ENCODE measurements at places on chromosomes 6 and 20.

GRCh38 chr20:58065508-58066361 is 162.7 kb downstream of the ANKRD60 start:
- DNase-seq = no peak

DNA sequence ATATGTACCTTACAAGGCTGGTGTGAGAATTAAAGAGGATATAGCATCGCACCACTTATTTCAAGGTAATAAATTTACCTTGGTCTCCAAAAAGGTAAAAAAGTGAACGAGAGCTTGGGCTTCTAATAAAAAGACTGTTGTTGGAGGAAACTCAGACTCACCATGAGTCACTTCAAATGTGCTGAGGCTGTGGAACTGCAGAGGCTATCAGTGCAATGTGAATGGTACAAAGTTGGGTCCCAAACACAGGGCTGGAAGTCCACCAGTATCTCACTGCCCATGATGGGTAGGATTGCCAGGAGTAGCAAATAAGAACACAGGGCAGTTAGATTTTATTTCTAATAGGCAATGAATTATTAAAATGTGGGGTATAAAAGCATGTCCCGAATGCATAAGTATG is 200.6 kb downstream of the MAFB start:
- no peak for DNase-seq

DNA sequence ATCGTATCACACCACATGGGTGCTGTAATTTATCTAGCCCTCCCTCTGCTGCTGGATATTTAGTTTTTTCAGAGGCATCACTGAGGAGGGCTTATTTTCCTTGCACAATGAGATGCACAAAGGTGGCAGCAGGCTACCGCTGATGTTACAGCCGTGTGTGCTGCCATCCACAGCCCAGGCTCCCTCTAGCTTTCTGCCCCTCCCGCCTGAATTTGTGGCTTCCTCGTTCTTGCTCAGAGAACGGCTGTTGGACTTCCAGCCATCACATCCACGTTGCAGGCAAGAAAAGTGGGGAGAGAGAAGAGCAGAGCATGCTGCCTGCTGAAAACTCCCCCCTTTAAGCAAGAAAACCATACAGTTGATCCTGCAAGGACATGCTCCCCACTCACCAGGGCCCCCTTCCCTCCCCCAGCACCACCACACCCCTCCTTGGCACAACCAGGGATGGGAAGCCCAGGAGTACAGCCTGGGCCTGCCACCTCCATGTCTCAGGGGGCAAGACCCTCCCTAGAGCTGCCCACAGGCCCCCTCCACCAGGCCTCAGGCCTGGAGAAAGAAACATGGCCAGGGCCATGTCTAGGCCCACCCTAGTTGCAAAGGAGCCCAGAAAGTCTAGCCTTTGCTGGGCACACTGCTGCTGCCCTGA is 102.6 kb downstream of the MRPL14 start:
- DNase-seq = no peak

- no peak for DNase-seq
Observed at GRCh38 chr6:5587648-5588047, 326.3 kb downstream of the FARS2 start.

- no peak for DNase-seq
Observed at GRCh38 chr6:114334237-114334636, 8.6 kb downstream of the HS3ST5 start.

DNA sequence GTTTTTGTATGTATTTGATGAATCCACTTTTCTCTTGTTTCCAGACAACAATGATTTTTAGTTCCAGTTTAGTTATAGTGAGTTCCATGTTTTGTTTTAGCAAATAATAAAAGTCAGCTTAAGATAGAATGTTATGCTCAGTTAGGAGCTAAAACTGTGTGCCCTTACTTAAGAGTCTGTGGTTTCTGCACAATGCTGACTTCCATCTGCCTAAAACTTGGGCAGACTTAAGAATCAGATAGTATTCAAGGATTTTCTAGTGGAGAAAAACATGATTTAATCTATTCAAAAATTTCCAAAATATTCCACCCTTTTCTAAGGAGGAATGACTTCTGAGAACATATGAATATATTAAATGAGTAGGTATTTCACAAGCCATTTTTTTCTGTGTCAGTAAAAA is 32.8 kb downstream of the LAMA4 start:
- no peak for DNase-seq

GRCh38 chr6:125197795-125198269 is 44.3 kb downstream of the TPD52L1 start:
- DNase-seq = no peak

- no peak for DNase-seq
Observed at GRCh38 chr6:87333591-87334181, 4.6 kb upstream of the GJB7 start.

- no peak for DNase-seq
Observed at GRCh38 chr20:1898482-1899240, 3.5 kb downstream of the SIRPA start.

DNA sequence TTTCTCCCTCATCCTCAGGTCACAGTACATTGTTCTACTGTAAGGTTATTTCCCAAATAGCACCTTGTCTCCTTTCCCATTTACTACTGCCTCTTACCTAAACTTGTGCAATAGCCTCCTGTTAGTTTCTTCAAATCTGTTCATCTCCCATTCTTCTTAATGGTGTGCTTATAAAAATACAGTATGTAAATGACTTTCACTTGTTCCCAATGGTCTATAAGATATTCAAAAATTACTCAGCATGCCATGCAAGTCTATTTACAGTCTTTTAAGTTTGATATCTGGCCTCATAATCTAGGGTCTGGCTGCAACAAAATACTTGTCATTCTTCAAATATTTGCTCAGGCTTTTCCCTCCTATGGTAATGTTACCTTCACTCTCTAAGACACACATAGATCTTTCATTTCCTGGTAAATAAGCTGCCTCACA is 31.5 kb upstream of the RHAG start:
- DNase-seq = no peak

DNA sequence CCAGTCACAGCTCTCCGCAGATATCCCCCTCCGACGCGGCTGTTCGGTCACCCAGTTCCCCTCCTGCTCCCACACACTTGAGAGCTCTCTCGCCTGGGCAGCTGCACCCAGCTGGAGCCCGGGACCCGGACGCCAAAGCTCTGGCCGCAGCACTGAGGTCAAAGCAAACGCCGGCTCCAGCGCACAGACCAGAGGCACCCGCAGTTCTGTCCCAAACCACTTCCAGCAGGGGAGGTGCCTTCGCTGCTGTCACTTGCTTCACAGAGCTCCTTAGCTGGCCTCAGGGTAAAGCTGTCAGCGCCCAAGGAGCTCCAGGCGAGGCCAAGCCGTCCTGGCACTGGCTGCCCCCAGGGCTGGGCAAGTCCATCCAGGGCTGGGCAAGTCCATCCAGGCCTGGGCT is 27.9 kb downstream of the SLC2A4RG start:
- no peak for DNase-seq

- no peak for DNase-seq
Observed at GRCh38 chr6:105880030-105880492, 206.1 kb upstream of the PRDM1 start.

DNA sequence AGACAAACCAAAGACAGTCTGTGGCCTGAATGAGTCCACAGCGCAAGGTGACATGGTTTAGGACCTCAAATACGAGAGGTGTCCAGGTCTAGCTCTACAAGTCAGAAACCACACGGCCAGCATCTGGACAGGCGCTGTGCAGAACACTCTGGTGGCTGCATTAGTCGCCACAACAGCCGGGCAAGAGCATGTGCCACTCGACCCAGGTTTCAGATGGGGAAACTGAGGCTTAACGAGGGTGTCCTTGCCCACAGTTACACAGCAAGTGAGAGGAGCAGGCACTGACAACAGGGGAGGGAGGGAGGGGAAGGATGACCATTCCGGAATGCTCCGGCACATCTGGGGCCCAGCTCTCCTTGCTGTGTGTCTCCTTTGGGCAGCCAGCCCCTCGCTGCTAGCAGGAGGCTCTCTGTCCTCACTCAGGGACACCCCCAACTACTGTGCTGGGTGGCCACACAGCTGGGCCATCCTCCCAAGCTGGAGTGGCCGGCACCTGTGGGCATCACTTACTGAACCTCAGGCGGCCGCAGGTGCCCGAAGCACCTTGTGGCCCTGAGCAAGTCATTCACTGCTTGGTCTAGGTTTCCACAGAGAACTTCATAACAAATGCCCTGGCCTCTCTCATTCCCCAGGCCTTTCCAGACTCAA is 6.6 kb downstream of the DLL1 start:
- no peak for DNase-seq

DNA sequence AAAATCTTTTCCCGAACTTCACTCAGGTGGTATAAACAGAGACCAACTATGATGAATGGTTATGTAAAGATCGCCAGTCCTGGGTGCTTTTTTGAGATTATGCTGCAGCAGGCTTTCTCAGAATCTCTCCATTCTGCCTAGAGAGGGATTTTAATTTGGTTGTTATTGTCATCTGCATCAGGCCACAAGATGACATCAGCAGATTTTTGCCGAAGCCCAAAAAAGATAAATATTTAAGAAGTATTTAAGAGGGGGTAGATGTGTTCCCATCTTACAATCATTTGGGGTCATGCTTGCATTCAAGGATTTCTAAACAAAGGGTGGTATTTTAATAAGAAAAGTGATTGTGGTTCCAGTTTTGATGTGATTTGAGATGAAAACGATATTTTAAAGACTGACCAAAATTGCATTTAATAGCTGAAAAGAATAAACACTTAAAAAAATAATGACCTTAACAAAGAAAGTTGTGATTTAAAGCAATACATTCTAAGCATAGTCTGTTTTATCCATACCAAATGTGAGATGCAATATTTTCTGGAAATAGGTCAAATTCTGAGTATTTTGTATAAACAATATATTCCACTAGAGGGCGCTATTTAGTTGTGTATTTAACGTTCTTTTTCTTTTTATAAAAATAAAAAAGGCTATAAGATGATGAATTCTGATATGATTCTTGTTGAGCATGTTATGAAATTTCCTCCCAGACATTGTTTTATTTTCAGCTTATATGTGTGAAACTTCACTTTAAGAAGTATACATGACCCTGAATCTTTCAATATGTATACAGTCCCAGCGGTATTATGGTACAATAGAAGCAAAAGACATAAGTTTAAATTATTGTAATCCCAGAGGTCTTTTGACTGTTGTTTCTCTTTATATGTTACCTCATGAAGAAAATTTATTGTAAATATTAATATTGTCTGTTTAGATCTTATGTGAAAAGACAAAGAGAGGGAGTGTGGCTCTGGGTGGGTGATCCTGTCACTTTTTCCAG is 51.0 kb upstream of the ZFP64 start:
- DNase-seq = no peak

DNA sequence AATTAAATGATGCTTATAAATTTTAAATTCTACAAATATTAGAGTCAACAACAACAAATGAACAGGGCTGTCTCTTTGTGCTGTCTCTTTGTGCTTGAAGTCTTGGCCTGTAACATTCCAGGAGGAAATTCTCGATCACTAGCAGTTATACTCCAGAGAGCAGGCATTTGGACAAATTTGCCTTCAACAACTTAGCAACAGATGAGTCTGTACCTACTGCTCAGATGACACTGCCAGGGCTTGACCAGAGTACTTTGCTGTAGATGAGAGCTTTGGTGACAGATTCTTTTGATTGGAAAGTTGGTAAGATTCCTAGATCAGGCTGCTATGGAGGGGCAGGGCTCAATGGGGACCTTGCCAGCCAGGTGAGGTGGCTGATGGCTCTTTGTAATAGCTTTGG is 217.2 kb downstream of the GRM1 start:
- DNase-seq = no peak

DNA sequence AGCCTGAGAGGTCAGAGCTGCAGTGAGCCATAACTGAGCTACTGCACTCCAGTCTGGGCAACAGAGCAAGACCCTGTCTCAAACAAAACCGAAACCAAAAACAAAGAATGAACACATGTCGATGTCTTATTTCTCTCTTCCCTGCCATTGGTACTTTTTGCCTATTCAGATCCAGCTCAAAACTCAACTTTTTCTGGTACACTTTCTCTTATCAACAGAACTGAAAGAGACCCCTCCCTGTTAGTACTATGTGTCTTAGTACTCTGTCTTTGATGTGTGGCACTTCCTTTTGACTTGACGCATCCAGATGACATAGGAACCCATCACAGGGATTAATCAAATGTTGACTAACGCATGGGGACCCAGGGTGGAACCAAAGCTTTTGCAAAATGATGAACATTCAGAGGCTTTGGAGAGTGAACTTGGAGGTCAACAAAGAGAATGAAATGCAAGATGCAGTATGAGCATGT is 44.8 kb downstream of the AKAP12 start:
- DNase-seq = no peak

GRCh38 chr6:112591329-112591728 is 244.2 kb downstream of the RFPL4B start:
- DNase-seq = no peak

- DNase-seq = no peak
Observed at GRCh38 chr6:130620338-130620781, 206.8 kb upstream of the SMLR1 start.

GRCh38 chr6:74060354-74060753 is 364.4 kb downstream of the CD109 start:
- DNase-seq = no peak

DNA sequence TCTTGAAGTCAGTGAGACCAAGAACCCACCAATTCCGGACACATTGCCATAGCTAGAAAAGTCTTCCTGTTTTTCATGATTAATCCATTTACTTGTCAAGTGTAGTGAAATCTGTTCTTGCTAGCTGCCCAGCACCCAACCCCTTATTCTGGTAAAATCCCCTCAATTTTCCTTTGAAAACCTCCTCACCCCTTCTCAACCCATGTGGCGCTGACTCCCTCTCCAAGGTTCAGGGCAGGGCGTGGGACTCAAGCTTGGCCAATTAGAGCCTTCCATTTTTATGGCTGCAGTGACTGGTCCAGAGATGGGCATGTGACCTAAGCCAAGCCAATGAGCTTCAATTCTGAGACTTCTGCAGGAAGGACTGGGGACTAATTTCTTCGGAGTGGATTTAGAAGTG is 9.8 kb upstream of the ZBP1 start:
- no peak for DNase-seq

- DNase-seq = no peak
Observed at GRCh38 chr6:169501128-169501527, 200.7 kb downstream of the WDR27 start.

DNA sequence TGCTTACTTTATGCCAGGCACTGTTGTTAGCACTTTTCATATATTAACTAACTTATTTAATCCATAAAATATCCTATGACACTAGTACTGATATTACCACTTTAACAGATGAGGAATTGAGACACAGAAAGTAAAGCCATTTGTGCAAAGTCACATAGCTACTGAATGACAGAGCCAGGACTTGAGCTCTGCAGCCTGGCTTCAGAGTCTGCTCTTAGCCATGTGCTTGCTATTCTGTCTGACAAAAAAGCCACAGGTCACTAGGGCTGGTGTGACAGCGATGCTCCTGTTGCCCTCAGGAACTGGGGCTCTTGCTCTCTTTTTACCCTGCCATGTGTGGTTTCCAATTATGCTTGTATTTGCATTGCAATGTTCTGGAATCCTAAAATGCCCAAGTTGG is 44.7 kb upstream of the RNF8 start:
- DNase-seq = no peak

- no peak for DNase-seq
Observed at GRCh38 chr20:44955270-44955669, 4.9 kb downstream of the TOMM34 start.

- no peak for DNase-seq
Observed at GRCh38 chr6:31293343-31293742, 21.5 kb upstream of the HLA-C start.

Measured in stimulated activated CD8-positive, alpha-beta memory T cell treated with anti-CD3 and anti-CD28 coated beads, Interleukin-7, amount 100 ng/mL, for 4 hours (primary cell).